ENCODE measurements at places on chromosomes 11 and 22. TPM values are rescaled to one million over a fixed set of nuclear protein-coding genes. Genes with fewer than 3 reads are reported as not detected.

Gene RBMXL2
- total RNA-seq: 0.37 TPM

Gene USP28
- 45.3 TPM for total RNA-seq

Gene PRG2
- 0.68 TPM for total RNA-seq

Gene BTG4
- total RNA-seq: 0.74 TPM

DNA sequence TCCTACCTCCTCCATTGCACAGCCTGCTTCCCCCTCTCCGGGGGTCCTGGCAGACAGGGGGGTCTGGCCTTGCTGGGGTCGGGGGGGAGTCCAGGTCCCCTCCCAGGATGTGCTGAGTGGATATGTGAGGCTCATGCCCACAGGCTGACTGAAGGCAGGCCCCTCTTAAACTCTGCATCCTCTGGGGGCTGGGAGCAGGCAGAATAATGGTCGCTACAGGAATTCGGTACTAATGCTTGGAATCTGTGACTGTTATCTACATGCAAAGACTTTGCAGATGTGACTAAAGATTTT, 1.6 kb upstream of the SUN2 start:
- no peak overlapping the region for H3K4me3 ChIP-seq
- H3K27me3 ChIP-seq: no peaks in the 10 kb centered on the region
- no peaks in the 10 kb centered on the region for H3K36me3 ChIP-seq
- peaks cover 5% of the 10 kb centered on the region for H3K4me1 ChIP-seq
